Hematopoietic multipotent progenitor cell treated with erythropoietin and hydrocortisone succinate and interleukin-3 and kit ligand, for 8 days (in vitro differentiated cells): ENCODE measurements at places on chromosomes 7 and 10.

- DNase-seq, result no peak
Observed at GRCh38 chr10:80856186-80856585, 318.5 kb downstream of the SH2D4B start.

- no peak for DNase-seq
Observed at GRCh38 chr10:88127269-88127668, 263.8 kb downstream of the PTEN start.

DNA sequence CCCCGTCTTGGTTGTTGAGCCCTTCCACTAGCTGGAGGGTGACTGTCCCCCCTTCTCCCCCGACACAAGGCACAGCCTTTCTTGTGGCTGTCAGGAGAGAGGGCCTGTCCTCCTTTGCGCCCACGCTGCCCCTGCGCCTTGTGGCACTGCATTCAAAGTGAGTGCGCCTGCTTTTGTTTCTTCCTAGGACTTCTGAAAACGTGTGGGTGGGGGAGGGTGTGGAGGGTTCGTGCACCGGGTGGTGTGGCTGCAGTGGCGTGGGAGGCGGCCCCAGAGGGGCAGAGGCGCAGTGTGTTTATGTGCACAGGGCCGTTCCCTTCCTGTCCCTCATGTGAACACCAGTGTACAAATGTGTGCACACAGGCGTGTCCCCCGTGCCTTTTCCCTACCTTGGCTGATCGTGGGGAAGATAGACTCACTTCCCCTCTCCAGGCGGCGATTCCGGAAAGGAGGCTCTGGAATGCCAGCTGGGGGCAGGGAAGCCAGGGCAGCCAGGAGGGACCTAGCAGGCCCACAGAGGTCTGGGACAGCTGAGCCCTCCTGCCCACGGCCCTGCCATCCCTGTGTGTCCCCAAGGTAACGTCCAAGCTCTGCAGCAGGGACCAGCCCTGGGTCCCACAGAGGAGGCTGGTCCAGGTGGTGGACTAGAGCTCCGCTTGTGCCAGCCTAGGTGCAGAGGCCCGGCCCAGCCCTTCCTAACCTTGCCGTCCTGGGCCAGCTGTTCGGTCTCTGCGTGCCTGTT lies 88.8 kb downstream of the LHPP start:
- DNase-seq, result no peak

GRCh38 chr7:95919556-95919955 lies 147.2 kb downstream of the DYNC1I1 start:
- no peak for DNase-seq

DNA sequence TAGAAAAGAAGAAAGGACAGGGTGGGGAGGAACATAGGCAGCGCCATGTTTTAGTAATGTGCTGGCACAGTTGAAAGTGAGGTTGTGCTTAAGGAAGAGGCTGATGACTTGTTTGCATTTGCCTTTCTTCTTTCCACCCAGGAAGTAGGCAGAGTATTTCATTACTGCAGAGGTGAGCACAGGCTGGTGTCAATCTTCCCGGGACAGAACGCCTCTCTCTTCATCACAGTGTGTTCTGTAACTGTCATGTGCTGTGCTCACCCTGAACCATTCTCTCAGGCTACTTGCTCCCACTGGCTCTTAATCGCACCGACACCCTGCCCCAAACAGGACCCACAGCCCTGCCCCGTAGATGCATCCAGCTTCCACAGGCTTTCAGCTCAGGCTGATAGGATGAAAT lies 135.8 kb upstream of the YAE1 start:
- DNase-seq, result no peak

- DNase-seq, result no peak
Observed at GRCh38 chr7:80921130-80921529, 2.3 kb upstream of the SEMA3C start.

DNA sequence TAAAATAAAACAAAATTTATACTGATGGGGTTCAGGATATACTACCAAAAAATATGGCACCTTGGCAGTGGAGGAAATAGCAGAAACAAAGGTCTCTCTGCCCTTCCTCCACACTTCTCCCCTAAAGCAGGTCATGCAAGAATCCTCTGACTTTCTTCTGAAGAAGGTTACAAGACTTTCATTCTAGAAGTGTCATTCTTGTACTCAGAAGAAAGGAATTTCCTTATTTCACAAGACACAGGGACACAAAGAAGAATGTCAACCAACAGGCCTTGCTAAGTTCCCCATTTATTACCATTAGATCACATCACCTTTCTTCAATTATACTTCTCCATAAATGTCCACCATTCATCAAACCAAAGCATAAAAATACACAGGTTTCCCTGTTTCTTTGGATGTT lies 470.2 kb downstream of the PAXIP1 start:
- DNase-seq, result no peak

- no peak for DNase-seq
Observed at GRCh38 chr10:89683883-89684282, 17.5 kb upstream of the KIF20B start.

- no peak for DNase-seq
Observed at GRCh38 chr10:45180946-45181875, 134.2 kb downstream of the OR13A1 start.

- no peak for DNase-seq
Observed at GRCh38 chr7:154743206-154743605, 259.7 kb downstream of the PAXIP1 start.
